ENCODE measurements at places on chromosomes 6 and 20. TPM values are rescaled to one million over a fixed set of nuclear protein-coding genes. Genes with fewer than 3 reads are reported as not detected.

- DNase-seq: peak; percentile 53
Measured at GRCh38 chr6:28134015-28134414, 7.7 kb upstream of the ZKSCAN8 start.

Gene CYB5R4
- 19.5 TPM for total RNA-seq

DNA sequence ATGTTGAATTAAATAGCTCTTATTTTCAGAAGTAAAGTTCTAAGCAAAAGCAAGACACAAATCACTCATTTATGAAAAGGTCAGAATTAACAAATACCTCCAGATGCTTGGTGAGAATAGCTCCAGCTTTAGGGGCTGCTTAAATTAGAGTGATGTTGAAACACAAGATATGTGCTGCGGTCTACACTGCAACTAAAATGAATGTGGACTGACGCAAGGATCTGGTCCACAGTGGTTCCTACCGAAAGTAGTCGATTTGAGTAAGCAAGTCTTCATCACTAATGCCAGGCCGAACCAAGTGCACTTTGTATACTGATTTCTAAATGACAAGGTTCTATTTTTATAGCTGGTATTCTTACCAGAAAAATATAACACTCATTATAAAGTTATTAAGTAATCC is 96.3 kb downstream of the PRDM1 start:
- no peak for DNase-seq

- DNase-seq: peak; percentile 55
Measured at GRCh38 chr6:56357616-56358373, 110.4 kb upstream of the COL21A1 start.

DNA sequence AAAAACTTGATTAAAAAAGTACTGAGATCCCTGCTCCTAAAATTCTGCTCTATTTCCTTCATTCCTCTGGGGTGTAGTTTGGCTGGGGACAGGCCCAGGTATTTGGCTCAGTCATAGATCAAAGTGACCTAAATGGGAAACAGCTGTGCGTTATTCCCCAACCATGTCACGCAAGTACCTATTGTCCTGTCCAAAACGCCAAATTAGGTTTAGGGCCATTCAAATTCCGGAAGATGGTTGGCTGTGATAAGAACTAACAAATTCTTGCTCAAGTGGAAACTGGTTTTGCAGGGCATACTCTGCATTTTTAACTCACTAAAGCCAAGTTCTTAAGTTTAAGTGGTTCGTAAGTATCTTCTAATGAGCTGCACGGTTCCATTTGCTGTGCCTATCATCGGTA is 147.6 kb upstream of the TMEM170B start:
- no peak for DNase-seq

Gene CNBD2
- 2.0 TPM for total RNA-seq

Gene FOXP4
- total RNA-seq: 24.3 TPM

DNA sequence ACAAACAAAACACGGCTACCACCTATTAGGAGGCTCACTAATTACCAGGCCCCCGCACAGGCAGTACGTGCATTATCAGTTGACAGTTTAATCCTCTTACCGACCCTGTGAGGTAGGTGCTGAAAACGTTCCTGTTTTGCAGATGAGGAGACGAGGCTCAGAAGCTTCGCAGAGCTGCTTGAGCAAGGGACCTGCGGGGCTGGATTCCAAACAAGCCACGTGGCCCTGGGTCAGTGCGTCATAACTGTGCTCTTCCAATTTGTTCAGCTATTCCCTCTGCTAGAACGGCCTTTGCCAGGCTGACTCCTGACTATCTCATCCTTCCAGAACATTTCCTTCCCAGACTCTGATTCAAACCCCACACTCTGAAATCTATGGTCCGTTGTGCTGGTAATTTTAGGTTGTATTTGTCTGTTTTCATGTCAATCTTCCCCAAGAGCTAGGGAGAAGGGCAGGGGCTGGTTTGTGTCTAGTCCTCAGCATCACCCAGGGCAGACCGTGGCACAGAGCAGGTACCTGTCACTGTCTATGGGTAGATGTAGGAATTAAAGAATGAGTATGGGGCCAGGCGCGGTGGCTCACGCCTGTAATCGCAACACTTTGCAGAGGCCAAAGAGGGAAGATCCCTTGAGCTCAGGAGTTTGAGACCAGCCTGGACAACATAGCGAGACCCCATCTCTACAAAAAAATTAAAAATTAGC is 28.8 kb upstream of the TLDC2 start:
- peak; percentile 92 for DNase-seq

Gene HLA-C
- 89.0 TPM for total RNA-seq

- DNase-seq: no peak
Measured at GRCh38 chr20:20130399-20130798, 78.1 kb downstream of the CFAP61 start.

- peak; percentile 28 for DNase-seq
Measured at GRCh38 chr6:158283304-158283980, 28.8 kb upstream of the TULP4 start.

Gene SLC22A23
- total RNA-seq: 0.16 TPM

GRCh38 chr6:157825243-157825904 is 2.3 kb downstream of the SNX9 start:
- DNase-seq: no peak

Gene EYS
- 0.18 TPM for total RNA-seq

Gene C6orf141
- not detected for total RNA-seq

Gene RBPJL
- not detected for total RNA-seq

Gene RGS17
- 0.02 TPM for total RNA-seq

DNA sequence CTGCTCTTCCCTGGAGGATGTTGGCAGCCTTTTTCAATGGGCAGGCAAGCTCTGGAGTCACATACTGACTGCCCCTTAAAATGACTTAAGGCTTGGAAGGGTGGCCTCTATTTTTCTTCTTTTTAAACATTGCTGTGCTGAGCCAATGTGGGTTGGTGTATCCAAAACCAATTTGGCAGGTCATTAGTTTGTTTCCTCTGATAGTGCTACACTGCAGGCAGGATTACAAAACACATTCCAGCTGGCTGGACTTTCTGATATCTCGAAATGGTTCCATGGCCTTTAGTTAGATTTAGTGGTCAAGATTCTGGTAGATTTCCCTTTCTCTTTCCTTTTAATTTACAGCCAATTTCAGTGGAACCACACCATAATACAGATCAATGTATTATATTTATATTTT is 28.1 kb upstream of the BMP2 start:
- DNase-seq: no peak

Gene GTSF1L
- total RNA-seq: not detected

Gene OVOL2
- total RNA-seq: not detected

GRCh38 chr20:61808447-61808846 is 257.2 kb downstream of the TAF4 start:
- DNase-seq: no peak

Gene LINC00237
- total RNA-seq: not detected

GRCh38 chr6:139129284-139129683 is 5.6 kb upstream of the HECA start:
- DNase-seq: no peak

DNA sequence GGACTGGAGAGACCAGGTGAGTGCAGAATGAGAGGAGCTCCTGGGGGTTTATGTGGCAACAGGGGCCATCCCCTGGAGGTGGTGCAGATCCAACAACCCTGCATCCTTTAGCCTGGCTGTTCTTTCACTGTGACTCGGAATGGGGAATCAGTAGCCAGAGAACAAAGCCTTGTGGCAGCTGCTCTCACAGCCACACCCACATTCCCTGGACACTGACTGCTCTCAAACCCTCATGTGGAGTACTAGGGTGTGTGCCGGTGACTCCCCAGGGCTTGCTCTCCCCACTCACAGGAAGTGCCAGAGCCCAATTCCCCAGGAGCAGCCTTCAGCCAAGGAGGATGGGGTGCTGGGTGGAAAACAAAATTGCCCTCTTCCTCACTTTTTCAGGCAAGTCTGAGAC is 30.2 kb upstream of the GGTLC1 start:
- no peak for DNase-seq

Gene PNPLA1
- total RNA-seq: not detected

Gene MYLIP
- total RNA-seq: 1.2 TPM

DNA sequence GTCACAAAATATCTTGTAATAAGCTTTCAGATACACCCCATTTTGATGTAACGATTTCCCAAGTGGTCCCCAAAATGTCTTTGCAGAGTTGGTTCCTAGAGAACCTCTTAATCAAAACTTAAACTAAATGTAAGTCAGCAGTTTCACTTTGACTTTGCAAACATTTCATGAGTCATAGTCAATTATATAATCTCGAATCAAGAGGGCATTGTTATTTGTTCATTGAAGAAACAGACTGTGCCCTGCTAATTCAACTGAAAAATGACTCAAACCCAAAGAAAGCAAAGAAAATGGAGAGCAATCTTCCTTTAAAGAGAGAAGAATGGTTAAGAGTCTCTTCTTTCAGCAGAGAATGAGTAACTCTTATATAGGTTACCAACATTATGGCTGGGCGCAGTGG is 58.3 kb downstream of the IPCEF1 start:
- DNase-seq: peak; percentile 26

Gene NRSN2
- total RNA-seq: 72.2 TPM

- DNase-seq: no peak
Measured at GRCh38 chr6:122365775-122366403, 33.6 kb upstream of the HSF2 start.

Data from HFFc6 (cell line).